ENCODE measurements at places on chromosomes 4 and X.

DNA sequence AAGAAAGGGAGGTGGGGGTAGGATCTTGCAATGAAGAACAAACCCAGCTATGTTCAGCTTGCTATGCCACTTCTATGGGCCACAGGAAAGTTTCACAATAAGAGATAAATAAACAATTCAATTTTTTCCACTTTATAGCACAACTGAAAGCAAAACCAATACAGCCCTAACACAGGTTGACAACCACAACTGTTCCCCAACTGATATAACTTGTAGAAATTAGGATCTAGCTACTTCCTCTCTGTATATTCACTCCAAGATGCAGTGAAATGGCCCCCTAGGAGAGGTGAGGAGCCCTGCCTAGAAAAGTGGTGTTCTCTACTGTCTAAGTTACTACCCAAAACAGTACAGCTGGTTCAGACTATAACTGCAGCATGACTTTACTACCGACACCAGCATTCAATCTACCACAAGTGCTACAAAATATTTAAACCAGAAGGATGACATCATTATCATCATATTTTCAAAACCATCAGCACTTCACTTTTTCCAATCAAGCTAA lies 77.0 kb downstream of the FBXW7 start:
- no peak for DNase-seq

DNA sequence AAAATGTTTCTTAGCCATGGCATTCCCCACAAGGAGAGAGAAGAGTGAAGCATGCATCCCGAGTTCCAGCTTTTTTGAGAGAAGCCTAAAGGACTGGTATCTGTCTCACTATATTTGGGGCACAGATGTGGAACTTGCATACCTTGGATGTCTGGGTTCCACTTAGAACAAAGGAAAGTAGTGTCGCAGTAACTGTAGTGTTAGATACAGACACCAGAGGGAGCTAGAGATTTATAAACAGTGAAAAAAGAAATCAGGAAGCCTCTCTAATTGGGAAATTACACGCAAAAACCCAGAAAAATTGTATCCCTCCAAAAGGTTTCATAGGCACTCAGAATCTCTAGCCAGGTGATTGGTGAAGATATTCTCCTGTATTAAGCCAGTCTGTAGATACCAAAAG lies 34.4 kb downstream of the AGTR2 start:
- no peak for DNase-seq

GRCh38 chrX:132848296-132848970 lies 110.0 kb downstream of the HS6ST2 start:
- no peak for DNase-seq

DNA sequence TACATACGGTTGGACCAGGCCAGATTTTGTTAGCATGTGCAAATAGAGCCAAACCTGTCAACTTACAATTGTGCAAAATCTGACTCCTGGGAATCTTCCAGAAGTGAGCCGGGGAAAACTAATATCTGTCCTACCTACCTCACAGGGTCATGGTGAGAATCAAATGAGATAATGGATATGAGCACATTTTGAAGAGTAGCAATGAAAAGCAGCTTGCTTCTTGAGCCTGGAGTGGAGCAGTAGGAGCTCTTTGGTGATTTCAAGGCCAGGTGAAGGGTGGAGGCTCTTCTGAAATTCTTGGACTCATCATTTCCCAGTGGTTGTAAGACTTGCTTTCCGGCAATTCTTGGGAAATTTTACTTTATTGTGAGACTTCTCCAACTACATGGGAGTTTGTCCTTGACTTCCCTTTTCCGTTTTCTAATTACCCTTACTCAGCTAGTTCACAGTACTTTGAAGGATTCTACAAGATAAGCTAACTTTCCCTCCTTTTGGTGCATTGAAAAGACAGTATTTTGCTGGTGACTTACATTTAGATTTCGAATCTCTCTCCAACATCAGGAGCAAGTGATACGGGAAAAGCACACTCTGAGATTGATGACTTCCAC lies 12.2 kb downstream of the PLAC1 start:
- DNase-seq, result no peak

GRCh38 chrX:46226422-46226821 lies 318.8 kb downstream of the ZNF674 start:
- DNase-seq, result no peak

Data from memory B cell (primary cell).